ENCODE measurements at places on chromosomes 5 and 9.

- no peak for DNase-seq
These were observed 80.3 kb downstream of the FGF1 start for GRCh38 chr5:142605611-142606010.

- no peak for DNase-seq
These were observed 41.3 kb downstream of the HABP4 start for GRCh38 chr9:96491079-96491879.

GRCh38 chr9:110994771-110995241, 43.5 kb downstream of the LPAR1 start:
- no peak for DNase-seq

GRCh38 chr9:3898461-3899218, 372.8 kb upstream of the RFX3 start:
- no peak for DNase-seq

- no peak for DNase-seq
These were observed 42.4 kb downstream of the FYB1 start for GRCh38 chr5:39176759-39177630.

- DNase-seq = no peak
These were observed 67.1 kb upstream of the GOLPH3 start for GRCh38 chr5:32241034-32241783.

All from NCI-H748 treated with DMSO at 0.1 percent for 48 hours (cell line).